ENCODE measurements at places on chromosomes 1 and 21.

GRCh38 chr1:171061425-171062143 is 29.1 kb upstream of the FMO3 start:
- no peak for DNase-seq

DNA sequence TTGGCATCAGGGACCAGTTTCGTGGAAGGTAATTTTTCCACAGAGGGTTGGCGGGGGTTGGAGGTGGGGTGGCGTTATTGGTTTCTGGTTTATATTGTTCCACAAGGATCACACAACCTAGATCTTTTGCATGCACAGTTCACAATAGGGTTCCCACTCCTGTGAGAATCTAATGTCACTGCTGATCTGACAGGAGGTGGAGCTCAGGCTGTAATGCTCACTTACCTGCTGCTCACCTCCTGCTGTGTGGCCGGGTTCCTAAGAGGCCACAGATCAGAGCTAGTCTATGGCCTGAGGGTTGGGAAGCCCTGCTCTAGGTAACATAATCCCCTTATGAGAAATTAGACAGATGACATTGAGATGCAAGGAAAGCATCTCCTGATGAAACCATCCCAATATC is 12.6 kb downstream of the GBP5 start:
- DNase-seq = no peak

GRCh38 chr1:172845371-172845770 is 186.5 kb downstream of the FASLG start:
- DNase-seq = no peak

DNA sequence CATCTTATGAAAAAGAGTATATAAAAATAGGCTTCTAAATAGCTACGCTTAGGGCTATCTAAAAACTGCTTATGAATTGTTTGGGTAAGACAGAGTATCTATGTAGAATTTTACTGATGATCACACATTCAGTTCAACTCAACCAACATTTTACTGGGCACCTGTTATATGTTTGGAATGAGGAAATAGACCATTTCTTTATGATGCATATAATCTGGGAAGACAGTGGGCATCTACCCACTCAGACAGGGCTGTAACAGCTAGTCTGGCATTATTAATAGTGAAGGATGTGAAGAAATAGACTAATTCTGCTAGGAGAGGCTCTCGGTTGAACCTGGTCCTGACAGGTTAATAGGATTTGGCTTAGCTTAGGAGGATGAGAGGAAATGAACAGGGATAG is 56.9 kb downstream of the TIAM1 start:
- no peak for DNase-seq

DNA sequence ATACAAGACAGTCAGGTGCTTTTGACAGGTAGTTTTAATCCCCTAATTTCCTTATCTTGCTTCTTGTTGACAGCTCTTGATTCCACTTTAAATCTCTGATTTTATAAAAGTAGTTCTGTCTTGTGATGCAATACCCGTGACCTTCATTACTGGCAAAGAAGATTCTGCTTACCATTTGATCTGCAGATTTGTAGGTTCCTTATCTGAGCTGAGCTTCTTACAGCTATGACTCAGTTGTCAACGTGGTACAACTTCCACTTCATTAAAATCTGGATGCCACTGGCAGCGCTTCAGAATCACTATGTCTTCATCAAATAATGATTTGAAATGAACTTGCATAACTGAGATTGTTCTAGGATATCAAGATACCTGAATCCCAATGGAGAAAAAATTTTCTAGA is 543.6 kb upstream of the B3GALT2 start:
- no peak for DNase-seq

- no peak for DNase-seq
Measured at GRCh38 chr1:186799689-186800054, 29.1 kb upstream of the PLA2G4A start.

DNA sequence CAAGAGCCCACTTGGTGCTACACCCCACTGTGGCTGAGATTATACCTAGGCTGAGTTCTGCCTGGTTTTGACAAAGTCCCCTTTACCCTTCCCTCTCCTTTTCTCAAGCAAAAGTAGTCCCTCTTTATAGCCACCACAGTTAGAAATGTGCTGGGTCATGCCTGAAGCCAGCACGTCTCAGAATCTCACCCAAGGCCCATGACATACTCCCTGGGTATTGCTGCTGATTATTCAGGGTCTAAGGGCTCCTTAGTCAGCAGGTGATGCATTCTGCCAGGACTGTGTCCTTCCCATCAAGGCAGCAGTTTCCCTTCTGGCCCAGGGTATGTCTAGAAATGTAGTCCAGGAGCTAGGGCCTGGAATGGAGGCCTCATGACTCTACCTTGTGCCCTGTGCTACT is 67.3 kb upstream of the COX20 start:
- DNase-seq = no peak

DNA sequence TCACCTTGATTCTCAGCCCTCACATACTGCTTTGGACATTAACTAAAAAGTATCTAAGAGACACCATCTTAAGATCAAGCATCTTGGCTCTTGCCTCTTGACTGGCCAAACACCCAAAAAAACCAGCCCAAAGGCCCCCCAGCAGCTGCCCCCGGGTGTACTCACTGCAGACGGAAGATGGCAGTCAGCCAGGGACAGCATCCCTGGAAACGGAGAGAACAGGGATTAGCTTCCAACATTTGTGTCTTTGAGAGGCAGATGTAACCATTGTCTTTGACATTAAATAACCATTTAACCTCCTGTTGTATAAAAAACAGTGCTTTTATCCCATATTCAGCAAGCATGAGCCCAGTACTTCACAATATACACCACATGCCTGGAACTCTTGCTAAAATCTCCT is 11.3 kb downstream of the TMEM63A start:
- DNase-seq = peak; percentile 85

GRCh38 chr1:156344409-156344808 is 6.1 kb downstream of the TSACC start:
- no peak for DNase-seq

DNA sequence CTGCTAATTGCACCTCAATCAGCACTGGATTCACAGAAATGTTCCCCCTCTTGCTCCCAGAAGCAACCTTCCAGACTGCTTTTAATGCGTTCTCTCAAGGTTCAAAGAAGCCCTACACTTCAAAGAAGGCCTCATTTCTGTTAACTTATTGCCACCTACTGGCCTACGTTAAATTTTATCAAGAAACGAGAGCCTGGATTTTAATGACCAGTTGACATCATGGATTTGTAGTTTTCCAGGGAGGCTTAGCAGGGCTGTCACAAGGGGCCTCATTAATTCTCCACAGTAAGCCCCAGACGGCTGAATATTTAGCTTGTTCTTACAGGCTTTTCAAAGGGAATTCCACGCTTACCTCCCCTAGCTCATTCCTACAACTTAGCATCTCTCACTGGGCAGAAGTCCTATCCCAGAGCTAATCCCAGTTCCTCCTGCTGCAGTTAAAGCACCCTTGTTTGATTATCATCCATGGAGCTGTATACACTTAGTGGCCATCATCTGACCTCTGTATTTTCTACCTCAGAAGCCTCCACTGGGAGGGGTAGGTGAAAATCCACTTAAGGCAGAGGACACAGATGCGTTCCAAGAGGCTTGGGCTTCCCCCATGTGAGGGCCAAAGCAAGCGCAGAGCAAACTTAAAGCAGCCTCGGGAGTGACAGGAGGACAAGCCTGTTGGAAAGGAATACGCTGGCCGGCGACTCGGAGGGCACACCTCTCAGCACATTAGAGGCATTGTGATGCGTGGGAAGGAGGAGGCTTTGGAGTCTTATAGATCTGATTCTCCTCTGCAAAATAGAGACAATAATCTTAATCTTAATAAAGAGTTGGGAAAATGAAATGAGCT is 32.2 kb upstream of the CYP4X1 start:
- no peak for DNase-seq

DNA sequence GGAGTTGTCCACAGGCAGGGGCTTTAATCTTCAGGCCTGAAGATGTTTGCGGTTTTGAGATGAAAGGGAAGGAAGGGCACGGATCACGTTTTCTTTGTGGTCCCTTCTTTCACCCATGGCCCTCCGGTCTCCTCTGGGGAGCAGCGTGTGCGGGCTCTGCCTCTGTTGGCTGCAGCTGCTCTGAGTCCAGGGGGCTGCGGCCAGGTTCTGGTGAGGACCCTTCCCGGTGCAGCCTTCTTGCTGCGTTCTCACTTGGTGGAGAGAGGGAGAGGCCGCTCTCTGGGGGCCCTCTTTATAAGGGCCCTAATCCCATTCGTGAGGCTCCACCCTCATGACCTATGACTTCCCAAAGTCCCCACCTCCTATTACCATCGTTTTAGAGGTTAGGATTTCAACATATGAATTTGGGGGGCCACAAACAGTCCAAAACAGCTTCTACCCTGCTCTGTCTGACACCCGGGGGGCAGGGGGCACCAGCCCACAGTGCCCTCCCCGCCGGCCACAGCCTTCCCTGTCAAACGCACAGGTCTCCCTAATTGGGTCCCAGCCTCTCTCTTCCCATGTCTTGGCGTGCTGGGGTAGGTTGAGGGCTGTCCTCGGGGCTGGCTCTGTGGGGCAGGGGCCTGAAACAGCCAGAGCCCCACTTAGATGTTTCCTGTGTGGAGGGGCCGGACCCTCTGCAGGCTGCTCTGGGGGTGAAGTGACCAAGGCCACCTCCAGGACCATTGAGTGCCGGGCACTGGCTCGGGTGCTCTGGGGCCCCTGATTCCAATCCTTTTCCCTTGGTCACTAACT is 100.1 kb upstream of the C1orf174 start:
- DNase-seq = no peak

GRCh38 chr1:22328331-22329147 is 123.1 kb upstream of the ZBTB40 start:
- no peak for DNase-seq

- DNase-seq = no peak
Measured at GRCh38 chr1:106960412-106960811, 96.1 kb upstream of the PRMT6 start.

- DNase-seq = no peak
Measured at GRCh38 chr1:201771466-201771865, 57.5 kb upstream of the IPO9 start.

DNA sequence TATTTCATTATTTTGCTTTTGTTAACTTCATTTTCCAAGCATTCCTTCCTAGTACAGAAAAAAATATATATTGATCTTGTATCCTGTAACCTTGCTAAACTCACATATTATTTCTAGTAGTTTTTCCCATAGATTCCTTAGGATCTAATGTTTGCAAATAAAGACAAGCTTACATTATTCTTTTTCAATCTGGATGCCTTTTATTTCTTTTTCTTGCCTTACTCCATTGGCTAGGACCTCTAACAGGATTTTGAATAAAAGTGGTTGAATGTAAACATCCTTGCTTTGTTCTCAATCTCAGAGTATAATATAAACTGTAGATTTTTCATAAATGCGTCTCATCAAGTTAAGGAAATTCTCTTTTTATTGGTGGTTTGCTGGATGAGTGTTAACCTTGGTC is 74.5 kb upstream of the GUCA2A start:
- DNase-seq = no peak

DNA sequence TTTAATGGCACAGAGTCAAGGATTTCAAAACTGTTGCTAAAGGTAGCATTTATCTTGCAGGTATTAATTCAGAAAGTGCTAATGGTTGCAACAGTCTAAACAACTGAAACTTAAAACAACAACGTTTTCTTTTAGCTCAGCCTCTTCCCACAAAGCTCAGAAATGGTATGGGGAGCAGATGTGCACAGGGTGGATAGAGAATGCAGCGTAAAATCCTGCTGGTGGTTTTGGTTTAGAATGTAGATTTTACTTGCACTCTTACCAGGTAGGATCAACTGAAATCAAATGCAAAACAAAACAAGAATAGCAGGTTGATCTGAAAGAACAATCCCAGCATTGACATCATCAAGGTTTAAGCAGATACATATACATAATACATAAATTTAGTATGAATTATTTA is 3.8 kb upstream of the LRRC8C start:
- no peak for DNase-seq

DNA sequence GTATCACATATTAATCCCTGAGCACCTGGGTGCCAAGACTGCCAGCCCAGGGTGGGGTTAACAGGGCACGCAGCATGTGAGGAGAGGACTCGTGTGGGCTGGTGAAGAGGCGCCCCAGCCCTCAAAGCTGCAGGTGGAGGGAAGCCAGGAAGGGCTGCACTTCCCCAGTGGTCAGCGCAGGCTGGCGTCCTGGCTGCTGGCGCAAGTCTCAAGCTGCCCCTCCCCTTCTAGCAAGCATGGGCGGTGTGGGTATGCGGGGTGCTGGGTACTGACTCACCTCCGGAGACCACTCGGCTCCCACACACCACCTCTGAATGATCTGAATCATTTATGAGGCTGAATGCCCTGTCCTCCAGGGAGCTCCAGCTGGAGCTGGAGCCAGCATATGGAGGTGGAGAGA is 44.0 kb downstream of the EIF2D start:
- peak; percentile 33 for DNase-seq

DNA sequence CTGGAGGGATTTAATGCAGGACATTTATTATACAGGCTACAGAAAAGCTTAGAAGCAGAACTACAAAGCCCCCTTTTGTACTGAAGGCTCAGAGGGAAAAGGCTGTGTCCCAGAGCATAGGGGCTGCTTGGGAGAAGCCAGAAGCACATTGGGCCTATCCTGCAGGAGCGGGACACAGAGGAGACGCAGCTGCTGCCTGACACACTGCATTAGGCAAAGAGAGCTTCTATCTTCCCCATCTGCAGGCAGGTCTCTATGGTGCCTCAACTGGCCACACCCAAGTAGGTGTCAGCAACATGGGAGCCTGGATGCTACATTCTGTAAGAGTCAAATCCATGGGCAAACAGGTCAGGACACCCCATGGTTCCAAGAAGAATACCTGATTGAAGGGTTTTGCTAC is 595.9 kb downstream of the AJAP1 start:
- DNase-seq = no peak

DNA sequence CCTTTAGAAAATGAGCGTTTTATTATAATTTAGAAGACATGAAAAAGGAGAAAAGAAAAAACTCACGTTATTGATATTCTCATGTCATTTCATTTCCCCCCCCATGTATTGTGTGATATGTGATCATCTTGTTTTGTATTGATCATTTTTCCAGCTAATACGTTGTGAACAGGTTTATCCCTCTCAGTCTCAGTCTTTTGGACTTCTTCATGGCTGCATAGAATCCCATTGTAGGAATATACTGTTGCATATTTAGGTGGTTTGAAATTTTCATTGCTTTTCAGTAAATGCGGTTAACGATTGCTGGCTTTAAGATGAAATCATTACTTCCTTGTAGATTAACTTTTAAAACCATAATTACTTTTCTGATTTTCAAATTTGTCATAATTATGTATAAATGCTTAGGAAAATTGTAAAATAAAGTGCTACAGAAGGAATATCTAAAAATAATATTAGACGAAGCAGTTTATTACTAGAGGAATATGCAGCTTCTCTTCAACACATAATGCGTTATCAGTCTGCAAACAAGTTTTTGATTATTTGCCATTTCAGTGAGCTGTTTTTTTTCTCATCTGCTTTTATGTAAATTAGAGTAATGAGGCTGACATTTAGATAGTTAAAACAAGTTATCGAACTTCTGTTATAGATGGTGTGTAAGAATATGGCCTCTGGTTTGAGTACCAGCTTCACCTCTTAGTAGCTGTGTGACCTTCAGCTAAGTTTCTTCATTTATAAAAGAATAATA is 1.8 kb downstream of the SON start:
- no peak for DNase-seq

DNA sequence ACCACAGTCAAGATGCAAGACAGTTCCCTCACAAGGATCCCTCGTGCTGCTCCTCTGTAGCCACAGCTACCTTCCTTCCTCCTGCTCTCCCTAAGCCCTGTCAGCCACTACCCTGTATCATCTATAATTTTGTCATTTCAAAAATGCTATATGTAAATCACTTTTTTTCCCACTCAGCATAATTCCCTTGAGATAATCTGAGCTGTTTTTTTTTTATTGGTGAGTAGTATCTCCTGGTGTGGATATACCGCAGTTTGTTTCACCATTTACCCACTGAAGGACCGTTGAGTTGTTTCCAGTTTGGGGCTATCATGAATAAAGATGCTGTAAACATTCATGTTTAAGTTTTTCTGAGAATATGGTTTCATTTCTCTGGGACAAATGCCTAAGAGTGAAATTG is 88.2 kb downstream of the HUNK start:
- no peak for DNase-seq
